ENCODE measurements at places on chromosomes 2 and 18.

DNA sequence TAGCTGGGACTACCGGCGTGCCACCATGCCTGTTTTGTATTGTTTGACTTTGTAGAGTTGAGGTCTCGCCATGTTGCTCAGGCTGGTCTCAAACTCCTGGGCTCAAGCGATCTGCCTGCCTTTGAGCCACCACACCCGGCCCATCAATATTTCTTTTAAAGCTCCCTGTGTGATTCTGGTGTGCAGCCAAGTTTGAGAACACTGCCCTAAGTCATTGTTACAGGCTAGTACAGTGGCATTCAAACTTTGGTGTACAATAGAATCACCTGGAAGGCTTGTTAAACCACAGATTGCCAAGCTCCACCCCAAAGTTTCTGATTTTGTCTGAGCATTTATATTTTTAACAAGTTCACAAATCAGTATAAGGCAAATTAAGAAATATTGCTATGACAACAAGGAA, 99.9 kb downstream of the RBBP8 start:
- no peak for DNase-seq

DNA sequence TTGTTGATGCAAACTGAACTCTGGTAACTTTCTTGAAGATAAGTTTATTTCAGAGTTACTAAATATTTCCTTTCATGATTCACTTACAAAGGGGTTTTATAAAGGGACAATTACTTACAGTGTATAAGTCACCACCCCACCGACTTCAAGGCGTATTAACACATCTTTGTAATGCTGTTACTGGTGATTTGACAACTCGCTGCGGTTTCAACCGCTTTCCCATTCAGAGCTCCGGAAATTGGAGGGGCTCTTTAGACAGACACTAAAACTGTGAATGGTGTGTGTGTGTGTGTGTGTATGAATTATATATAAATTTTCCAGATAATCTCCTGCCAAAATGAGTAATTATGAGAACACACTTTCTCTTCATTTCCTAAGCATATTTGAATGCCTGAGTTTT, 4.9 kb downstream of the TM4SF20 start:
- no peak for DNase-seq

GRCh38 chr2:167471332-167471731, 583.1 kb downstream of the XIRP2 start:
- no peak for DNase-seq

DNA sequence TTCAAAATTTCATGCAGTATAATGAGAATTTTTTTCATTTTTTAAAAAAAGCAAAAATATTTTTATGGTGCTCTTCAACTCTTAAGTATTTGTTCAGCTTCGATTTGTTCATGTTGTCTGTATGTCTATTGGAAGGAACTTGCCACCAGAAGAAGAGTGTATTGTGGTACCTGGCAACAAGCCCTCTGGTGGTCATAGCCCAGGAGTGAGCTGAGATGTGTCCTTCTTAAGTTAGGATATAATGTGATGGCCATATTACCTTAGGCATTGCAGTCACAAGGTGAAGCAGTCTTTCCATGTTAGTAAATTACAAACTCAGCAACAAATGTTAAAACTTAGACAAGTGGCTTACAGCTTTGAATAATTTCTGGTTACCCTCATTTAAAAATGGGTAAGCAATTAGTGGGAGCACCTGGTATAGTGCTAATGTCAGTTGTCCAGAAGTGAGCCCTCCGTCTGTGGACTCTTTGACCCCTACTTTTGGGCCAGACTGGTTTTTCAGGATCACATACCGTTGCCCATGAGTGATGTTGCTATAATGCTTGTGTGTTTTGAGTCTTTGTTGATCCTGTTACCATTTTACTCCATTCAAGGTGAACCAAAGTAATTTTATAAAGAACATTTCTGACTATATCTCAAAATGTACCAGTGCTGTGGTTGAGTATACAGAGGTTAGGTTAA, 57.4 kb downstream of the MYO1B start:
- DNase-seq, result no peak

GRCh38 chr2:164824872-164825271, 16.8 kb downstream of the COBLL1 start:
- DNase-seq, result no peak
